ENCODE measurements at places on chromosomes 6 and 20.

- no peak for DNase-seq
Observed at GRCh38 chr6:13725570-13725969, 13.9 kb upstream of the RANBP9 start.

DNA sequence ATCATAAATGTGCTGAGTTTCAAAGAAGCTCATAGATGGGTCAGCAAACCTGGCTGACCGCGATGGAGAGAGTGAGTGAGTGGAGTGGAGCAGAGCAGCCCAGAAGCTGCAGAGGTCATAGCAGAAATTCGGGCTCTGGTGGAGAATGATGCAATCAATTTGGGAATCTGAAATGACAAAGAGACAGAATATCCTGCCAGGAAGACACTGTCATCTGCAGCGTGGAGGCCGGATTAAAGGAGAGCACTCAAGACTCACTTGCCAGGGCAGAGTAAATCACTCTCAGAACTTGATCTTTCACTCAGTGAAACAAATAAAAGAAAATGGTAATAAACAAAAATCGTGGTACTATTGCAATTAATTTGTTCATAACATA, 109.6 kb upstream of the RREB1 start:
- no peak for DNase-seq

DNA sequence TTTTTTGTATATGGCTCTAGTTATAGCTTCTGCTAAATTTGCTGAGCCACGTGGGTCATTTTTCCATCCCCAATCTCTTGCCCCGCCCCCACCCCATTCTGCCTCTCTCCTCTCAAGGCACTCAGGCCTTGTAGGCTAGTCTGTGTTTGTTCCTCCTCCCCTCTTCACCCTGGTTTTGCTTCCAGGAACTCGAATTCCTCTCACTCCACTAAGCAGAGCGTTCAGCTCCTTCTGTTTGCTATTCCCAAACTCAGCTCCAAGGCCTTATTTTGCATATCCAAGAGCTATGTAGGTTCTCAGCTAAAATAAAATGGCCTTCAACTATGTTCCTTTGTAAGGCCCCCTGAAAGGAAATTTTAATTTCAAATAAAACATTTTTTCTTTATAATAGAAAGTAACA, 1293.7 kb downstream of the EPHA7 start:
- no peak for DNase-seq

DNA sequence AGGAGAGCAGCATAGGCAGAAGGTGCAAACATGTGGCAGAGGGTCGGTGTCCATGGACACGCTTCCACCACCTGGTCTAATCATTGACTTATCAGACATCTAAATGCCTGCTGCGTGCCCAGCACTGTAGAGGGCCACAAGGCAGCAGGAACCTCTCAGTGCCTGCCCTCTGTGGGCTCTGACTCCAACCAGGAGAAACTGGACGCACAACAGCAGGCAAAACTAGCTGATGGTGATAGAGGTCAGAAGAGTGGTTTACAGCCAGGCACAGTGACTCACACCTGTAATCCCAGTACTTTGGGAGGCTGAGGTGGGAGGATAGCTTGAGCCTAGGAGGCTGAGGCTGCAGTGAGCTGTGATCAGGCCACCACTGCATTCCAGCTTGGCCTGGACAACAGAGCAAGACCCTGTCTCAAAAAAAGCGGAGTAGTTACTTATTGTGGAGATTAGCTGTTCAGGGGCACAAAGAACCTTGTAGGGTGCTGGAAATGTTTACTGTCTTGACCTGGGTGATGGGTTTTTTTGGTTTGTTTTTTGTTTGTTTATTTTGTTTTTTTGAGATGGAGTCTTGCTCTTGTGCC, 46.5 kb downstream of the PPARD start:
- no peak for DNase-seq

GRCh38 chr6:9583753-9584352, 831.0 kb downstream of the TFAP2A start:
- DNase-seq, result no peak

- no peak for DNase-seq
Observed at GRCh38 chr6:16979677-16980370, 122.0 kb upstream of the STMND1 start.

GRCh38 chr6:24004659-24005058, 121.4 kb upstream of the NRSN1 start:
- DNase-seq, result no peak

DNA sequence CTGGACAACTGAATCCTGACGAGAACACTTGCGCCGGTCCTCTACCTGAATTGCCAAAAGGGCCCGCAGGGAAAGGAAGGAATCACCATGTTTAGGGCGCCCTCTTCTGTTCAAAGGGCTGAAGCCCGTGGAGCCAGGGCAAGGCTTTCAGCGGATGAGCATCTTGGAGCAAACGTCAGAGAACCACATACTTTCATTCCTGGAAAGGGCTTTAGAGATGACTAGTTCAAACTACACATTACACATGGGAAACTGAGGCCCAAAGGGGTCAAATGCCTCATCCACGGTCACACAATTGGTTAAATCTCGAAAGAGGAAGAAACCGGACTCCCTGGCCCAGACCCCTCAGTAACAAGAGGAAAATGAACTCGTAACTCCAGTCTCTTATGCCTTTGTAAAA, 11.5 kb upstream of the ZNF133 start:
- DNase-seq, result no peak

- DNase-seq, result no peak
Observed at GRCh38 chr6:135630789-135631376, 133.3 kb upstream of the AHI1 start.

DNA sequence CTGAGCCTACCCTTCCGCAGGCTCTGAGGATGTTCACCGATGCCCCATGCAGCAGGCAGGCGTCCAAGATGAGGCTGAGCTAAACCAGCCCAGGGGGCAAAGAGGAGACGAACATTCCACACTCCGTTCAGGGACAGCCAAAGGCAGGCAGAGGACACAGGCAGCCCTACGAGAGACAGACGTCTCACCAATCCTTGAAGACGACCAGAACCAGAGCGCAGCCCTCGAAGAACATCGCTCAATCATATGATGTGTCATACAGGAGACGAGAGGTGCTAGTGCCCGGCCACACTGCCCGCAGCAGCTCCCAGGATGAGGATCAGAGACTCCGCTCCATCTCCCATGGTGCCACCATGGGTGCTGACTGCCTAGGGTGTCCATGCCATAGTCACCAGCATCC, 35.6 kb upstream of the TMEM181 start:
- DNase-seq, result no peak

GRCh38 chr20:36885356-36885755, 9.4 kb downstream of the TLDC2 start:
- no peak for DNase-seq

- no peak for DNase-seq
Observed at GRCh38 chr6:17851720-17852161, 135.7 kb downstream of the KIF13A start.

DNA sequence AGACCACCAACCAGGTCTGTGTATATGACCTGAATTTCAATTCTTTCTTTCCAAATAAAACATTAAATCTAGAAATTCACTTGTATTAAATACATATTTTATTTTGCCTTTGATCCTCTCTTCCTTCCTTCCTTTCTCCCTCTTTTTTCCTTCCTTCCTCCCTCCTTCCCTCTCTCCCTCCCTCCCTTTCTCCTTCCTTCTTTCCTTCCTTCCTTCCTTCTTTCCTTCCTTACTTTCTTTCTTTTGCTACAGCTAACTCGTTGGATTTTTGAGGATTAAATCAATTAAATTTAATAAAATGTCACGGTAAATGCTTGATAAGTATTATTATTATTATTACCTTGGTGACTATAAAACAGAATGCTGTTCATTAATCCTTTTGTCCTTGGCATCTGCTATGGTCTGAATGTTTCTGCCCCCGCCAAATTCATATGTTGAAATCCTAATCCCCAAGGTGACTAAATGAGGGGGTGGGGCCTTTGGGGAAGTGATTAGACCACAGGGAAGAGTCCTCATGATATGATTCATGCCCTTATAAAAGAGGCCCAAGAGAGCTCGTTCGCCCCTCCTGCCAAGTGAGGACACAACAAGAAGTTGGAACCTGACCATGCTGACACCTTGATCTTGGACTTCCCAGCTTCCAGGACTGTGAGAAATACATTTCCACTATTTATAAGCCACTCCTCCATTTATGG, 67.6 kb upstream of the BTBD3 start:
- DNase-seq, result no peak

DNA sequence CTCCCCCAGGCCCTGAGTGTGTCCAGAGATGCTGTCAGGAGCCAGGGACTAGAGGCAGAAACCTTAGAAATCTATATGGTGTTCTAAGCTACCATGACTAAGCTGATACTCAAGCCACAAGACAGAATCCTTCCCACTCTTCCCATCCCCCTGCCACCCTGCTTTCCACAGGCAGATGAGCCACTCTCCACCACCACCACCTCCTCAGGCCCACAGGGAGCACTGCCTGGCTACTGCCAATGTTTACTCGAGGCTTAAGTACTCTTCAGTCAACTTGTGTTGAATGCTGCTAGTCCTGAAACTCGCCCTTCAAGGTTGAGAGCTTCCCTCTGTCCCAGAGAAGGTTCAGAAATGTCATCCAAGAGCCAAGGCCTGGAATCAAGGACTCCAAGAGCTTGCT, 56.2 kb downstream of the CENPW start:
- no peak for DNase-seq

- no peak for DNase-seq
Observed at GRCh38 chr20:3068986-3069900, 2.2 kb upstream of the OXT start.

DNA sequence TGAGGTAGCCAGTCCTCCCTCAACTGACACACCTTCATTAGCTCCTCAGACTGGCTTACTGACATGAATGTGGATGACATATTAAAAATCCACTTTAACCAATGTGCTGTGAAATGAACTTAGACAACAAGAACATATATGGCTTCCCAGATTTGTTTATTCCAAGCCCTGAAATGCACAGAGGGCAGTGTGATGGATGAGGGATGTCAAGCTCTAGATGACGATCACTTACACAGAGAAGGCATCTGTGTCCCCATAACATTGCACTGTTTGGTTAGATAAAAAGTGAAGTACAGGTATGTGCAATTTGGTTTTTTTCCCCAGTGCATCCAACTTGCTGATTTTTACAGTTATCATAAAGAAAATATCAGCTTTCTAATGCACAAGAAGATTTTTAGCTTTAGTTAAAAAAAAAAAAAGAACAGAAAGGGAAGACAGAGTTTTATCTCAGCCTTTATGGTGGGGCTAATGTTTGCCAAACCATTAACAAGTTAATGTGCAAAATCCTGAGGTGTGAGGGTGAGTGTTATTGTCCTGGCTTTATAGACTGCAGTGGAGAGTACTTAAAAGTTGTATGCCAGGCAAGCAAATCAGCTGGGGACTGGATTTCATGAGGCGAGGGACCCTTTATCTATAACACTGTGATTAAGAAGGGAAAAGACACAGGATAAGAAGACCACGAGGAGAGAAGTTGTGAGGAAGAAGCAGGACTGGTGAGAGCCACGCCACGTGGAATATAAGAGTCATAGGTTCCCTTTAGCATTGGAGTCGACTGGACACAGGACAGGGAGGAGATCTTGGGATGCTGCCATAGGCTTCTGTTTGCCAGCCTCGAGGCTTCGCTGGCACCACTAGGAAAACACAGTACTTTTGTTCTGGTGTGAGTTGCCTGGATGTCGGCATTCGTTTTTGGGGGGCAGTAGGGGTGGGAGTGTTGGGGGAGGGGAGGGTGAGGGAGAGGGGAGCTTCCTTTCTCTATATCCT, 90.0 kb upstream of the BACH2 start:
- no peak for DNase-seq

GRCh38 chr6:94300424-94301144, 881.2 kb upstream of the EPHA7 start:
- no peak for DNase-seq

- DNase-seq, result no peak
Observed at GRCh38 chr20:5691918-5692618, 58.1 kb upstream of the SHLD1 start.

- no peak for DNase-seq
Observed at GRCh38 chr6:167350275-167350696, 25.4 kb downstream of the TTLL2 start.

DNA sequence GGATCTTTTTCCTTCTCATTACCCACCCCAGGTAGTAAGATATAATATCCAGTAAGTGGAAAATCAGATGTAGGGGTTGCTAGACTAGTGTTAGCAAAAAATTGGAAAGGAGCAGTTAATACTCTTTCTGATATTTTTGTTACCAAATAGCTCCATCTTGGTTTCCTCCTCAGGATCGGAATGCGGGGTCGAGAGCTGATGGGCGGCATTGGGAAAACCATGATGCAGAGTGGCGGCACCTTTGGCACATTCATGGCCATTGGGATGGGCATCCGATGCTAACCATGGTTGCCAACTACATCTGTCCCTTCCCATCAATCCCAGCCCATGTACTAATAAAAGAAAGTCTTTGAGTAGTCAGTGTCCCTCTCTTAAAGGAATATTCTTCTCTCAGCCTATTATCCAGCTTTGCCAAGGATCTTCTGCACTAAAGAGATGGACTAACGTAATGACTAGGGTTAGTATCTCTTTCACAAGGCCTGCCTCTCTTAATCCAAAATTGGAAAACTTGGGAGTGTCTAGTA, 1.5 kb downstream of the ROMO1 start:
- DNase-seq, result no peak

GRCh38 chr6:8539453-8539852, 104.1 kb upstream of the SLC35B3 start:
- no peak for DNase-seq

DNA sequence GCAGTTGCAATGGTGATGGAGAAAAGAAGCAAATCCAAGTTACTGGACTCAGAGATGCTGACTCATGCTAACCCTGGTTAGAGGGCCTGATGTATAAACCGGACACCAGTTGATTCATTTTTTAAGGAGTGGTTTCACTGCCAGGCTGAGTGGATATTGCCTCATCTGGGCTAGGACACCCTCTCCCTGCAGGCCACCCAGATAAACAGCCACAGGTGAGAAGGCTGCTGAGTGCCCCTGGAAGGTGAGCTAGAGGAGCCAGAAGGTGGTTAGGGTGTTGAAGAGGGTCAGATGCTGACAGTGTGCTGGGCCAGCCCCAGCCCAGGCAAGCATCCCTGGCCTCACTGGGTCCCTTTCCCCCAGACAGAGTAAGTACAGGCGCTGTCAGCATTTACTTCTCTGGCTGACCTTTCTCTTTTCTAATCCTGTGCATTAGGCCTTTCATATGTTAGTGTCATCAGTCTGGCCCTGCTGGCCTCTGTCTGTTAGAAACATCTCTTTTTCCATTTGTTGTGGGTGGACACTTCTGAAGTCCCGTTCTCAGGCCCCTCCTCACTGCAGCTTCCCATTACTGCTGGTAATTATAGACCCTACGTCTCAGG, 13.5 kb downstream of the EPB41L1 start:
- no peak for DNase-seq

GRCh38 chr6:14286144-14286543, 168.6 kb downstream of the CD83 start:
- no peak for DNase-seq

GRCh38 chr6:98516206-98516605, 318.2 kb upstream of the POU3F2 start:
- DNase-seq, result no peak

DNA sequence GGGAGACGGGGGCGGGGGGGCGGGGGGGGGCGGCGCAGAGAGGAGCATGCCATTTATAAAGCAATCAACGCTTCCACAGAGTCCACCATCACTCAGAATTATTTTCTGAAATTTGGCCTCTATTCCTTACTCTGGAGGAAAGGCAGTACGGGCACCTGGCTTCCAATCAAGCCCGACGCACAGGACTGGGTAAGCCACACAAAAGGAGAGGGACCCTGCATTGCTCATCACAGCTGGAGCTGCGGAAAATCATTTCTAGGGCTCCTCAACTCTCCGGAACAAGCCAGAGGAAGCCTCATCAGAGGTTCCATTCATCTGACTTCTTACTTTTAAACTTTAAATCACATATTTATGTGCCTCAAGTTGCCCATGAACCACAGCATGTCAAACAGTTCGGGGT, 55.9 kb downstream of the TTI1 start:
- DNase-seq, result no peak
